ENCODE measurements at places on chromosomes 7 and 10. TPM values are rescaled to one million over a fixed set of nuclear protein-coding genes. Genes with fewer than 3 reads are reported as not detected.
A peak's percentile ranks its signal among the peaks of the same experiment; 100 is the strongest.

GRCh38 chr7:150569245-150569955, 2.2 kb downstream of the GIMAP4 start:
- DNase-seq = no peak

GRCh38 chr7:158991824-158992621, 135.7 kb downstream of the DYNC2I1 start:
- DNase-seq = no peak

DNA sequence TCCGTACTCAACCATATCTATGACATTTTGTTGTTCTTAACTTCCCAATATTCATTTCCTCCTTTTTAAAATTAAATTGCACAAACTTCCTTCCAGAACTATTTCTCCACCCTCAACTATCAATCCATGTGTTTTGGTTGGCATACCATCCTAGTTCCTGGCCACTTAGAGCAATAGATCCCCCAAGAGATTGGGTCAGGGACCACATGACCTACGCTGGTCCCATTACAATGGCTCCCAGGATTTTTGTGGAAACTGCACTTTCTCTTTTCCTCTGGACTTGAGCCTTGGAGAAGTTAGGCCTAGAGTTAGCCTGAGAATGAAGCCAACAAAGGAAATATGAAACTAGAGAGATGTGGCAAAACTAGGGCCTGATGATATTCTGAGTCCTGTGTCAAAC, 55.7 kb upstream of the CASD1 start:
- DNase-seq = no peak

- DNase-seq = no peak
Observed at GRCh38 chr7:95104739-95105138, 197.3 kb downstream of the PPP1R9A start.

GRCh38 chr7:106522696-106523095, 138.3 kb downstream of the CCDC71L start:
- DNase-seq = no peak

- no peak for DNase-seq
Observed at GRCh38 chr7:44647981-44648714, 41.7 kb downstream of the OGDH start.

DNA sequence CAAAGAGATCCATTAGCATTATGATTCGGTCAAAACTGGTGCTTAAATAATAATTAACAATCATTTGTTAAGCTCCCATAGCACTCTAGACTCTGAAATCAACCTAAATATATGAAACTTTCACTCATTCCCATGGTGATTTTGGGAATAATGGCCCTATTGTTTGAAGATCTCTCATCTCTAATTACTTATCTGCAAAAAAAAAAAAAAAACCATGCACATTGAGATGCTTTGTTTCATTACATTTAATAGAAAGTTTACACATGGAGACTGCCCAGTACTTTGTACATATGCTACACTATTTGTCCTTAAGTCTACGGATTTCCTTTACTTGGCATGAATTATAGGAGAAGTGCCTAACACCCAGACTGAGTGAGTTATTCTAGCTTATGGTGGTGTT, 280.6 kb upstream of the MEOX2 start:
- no peak for DNase-seq

DNA sequence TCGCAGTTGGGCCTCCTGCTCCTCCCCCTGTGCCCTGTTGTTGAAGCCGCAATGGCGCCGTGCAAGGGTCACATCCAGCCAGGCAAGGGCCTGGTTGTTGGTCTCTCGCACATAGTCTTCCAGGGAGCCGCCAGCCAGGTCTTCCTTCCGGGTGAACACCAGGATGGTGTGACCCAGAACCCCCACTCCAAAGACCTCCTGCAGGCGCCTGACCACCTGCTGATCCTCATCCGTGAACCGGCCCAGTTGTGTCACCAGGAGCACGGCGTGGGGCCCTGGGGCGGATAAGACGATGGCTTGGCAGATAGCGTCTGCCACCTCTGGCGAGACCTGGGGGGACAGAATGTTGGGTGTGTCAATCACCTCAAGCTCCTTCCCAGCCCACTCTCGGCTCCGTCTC, 4.2 kb downstream of the GIMAP6 start:
- no peak for DNase-seq

DNA sequence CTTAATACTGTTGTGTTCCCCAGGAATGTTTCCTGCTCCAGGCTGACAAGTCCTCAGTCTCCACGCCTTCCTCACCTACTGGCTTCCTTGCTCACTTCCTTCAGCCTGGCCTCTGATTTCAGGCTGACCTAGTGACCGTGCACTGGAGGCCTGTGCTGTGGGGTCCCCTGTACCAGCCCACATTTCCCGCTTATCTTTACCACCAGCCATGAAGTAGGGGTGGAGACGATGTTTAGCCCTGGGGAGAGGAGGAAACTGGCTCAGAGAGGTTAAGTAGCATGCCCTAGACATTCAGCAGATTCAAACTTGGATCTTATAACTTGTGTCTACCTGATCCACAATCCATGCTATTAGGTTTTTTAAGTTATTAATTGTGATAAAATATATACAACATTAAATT, 4.8 kb upstream of the ZNF488 start:
- no peak for DNase-seq

GRCh38 chr10:31830887-31831286, 97.7 kb downstream of the ARHGAP12 start:
- DNase-seq = no peak

DNA sequence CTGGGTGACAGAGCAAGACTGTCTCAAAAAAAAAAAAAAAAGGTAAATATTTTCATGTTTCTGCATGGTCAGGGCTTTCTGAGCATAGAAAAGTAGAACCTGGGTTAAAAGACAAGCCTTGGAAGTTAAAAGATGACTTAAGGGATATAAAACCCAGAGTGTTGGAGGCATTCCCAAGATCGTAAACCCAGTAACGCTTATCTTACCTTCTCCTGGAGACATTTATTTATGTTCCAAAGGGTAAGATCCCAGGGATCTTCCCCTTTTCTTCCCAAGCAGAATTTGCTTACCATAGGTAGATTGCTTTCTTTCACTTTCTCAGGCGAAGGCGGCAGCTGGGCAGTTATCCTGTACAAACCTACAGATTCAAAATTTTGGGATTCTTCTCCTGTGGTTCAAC, 22.2 kb downstream of the SUGCT start:
- DNase-seq = no peak

DNA sequence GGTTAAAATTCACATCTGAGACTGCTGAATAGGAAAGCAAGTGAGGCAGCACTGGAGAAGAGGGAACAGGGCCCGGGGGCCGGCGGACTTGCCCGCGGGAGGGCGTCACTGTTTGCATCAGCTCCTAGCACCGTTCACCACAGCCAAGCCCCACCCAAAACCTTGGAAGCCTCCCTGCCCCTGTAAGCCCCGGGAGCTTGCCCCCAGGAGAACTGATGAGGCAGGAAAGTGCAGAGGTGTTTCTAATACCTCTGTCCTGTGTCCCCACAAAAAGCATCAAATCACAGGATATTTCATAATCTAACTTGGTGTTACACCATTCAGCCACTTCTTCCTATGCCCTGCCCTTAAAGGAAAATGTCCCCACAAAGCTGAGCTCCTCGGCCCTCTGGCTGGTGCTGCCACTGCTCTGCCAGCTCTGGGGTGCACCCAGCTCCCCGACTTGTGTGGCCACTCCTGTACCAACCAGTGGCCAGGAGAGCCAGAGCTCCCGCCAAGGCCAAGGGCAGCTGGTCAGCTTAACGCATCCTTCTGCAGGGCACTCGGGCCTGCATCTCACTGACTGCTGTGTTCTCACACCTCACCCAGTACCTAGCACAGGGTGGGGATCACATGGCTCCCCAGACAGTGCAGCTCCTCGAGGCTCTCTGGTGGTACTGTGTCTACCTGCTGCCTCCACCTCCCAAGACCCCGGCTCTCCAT, 47.3 kb upstream of the CNPY1 start:
- DNase-seq = peak; percentile 76

DNA sequence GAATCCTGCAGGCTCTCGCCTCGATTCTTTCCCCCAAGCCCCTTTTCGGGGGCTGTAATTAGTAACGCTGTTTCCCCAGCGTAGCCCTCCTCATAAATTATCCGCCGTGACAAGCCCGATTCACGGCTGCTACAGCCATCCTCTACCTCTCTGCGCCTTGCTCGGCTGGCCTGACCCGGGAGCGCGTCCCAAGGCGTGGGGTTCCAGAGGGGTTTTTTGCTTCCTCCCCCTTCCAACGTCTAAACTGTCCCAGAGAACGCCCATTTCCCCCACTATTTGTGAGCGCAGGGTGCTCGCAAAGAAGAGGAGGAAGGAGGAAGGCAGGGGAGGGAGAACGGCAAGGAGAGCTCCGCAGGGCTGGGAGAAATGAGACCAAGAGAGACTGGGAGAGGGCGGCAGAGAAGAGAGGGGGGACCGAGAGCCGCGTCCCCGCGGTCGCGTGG, 880 bp downstream of the HOXA5 start:
- DNase-seq = no peak

GRCh38 chr10:33698033-33698432, 363.6 kb upstream of the NRP1 start:
- DNase-seq = no peak

GRCh38 chr10:482051-482501, 207.4 kb downstream of the DIP2C start:
- peak; percentile 72 for DNase-seq

- no peak for DNase-seq
Observed at GRCh38 chr7:14115701-14116100, 126.2 kb upstream of the ETV1 start.

- no peak for DNase-seq
Observed at GRCh38 chr10:96053985-96054384, 10.6 kb downstream of the CCNJ start.

DNA sequence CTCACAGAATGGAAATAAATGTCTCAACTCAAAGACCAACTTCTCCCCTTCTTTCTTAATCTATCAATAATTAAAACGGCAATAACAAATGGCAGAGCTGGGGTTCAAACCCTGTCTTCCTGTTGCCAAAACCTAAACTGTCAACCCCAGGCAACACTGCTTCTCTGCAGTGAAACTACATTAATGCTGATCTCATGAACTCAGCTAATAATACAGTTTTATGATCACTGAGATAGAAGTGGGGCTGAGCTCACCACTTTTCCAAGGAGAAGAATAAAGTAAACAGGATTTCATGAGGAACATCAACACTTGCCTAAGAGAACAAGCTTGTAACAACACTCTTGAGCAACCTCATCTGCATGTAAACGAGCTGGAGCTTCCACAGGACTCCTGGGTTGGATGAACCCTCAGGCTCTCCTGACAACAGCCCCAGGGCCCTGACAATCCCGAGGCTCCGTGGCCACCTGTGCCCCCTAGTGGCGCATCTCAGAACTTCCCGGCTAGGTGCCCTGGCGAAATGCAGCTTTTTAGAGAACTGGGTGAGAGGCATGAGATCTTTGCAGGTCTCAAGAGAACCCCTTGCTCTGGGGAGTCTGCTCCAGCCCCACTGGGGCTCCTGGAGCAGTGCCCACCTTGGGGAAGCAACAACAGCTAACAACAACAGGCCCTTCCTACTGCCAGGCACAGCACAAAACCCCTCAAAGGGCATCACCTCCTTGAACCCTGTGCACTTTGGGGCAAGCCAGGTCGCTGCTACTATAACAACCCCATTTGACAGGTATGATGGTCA, 169.3 kb downstream of the SH3PXD2A start:
- peak; percentile 92 for DNase-seq

DNA sequence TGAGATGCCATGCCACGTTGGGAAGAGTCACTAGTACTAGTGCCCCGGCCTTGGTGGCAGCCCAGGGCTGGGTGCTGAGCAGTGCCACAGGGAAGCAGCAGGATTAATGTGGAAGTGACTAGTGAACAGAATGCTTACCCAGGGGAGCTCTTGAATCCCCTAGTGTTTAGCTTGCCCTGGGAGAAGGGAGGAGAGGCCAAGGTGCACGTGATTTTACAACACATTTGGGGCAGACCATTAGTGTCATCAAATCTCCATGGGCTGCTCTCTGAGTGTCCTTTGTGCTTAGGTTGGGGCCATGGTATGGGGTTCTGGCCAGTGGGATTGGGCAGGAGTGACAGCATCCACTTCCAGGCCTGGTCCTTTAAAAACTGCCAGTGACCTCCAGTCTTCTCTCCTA, 37.5 kb downstream of the ARHGAP22 start:
- no peak for DNase-seq

- no peak for DNase-seq
Observed at GRCh38 chr7:134885967-134886352, 100.3 kb upstream of the AGBL3 start.

DNA sequence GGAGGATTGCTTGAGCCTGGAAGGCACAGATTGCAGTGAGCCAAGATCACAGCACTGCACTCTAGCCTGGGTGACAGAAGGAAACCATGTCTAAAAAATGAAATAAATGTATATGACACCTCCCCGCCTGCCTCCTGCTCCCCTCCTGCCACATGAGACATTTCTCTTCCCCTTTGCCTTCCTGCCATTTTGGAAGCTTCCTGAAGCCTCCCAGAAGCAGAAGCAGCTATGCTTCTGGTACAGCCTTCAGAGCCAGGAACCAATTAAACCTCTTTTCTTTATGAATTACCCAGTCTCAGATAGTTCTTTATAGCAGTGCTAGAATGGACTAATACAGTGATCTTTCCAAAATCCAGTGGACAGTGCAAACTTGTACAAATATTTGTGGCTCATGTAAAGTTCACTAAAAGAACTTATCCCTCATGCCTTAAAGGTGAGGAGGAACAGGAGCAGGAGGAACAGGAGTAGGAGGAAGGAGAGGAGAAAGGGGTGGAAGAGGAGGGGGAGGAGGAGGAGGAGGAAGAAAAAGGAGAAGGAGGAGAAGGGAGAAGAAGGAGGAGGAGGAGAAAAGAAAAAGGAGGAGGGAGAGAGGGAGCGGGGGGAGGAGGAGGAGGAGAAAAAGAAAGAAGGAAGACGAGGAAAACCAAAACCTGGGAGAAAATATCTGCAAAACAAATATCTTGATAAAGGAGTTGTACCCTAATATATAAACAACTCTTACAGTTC, 2.8 kb upstream of the ABI1 start:
- no peak for DNase-seq

DNA sequence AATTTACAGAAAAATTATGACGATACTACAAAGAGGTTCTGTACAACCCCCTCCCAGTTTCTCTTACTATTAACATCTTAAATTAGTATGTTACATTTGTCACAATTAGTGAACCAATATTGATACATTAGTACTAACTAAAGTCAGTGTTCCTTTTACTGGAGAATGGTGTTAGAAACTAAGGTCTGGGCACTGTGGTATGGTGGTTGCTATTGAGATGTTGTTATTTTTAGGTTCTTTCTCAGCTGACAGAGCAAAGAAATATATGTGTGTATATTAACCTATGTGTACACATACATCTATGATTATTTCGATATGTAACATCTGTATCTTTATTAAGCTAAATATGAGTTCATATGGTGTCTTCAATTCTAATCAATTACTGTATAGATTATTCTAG, 11.7 kb upstream of the CFTR start:
- DNase-seq = no peak

CPXM2 gene
- 98.3 TPM for total RNA-seq

JCAD gene
- 113 TPM for total RNA-seq

CFAP43 gene
- total RNA-seq = 0.24 TPM

C10orf143 gene
- total RNA-seq = 3.1 TPM

SUN3 gene
- total RNA-seq = not detected

GNG11 gene
- total RNA-seq = 22.7 TPM

PTF1A gene
- total RNA-seq = not detected

NANOS1 gene
- total RNA-seq = 1.8 TPM

CRHR2 gene
- total RNA-seq = 0.60 TPM

Data from posterior vena cava (tissue), 2 donors.